ENCODE measurements at places on chromosomes 4 and X. TPM values are rescaled to one million over a fixed set of nuclear protein-coding genes. Genes with fewer than 3 reads are reported as not detected.

Gene TADA2B
- total RNA-seq: 21.3 TPM

Gene HTN3
- total RNA-seq: not detected

Gene IL13RA2
- total RNA-seq: not detected

Gene ZRSR2
- 10.6 TPM for total RNA-seq

Gene STPG2
- total RNA-seq: 0.81 TPM

Gene PAPSS1
- 28.6 TPM for total RNA-seq

Gene SYTL5
- total RNA-seq: 3.5 TPM

Gene P2RY10
- total RNA-seq: not detected

Gene GPRASP1
- total RNA-seq: 8.7 TPM

Gene MAGEA9B
- total RNA-seq: not detected

Gene ACOX3
- 26.5 TPM for total RNA-seq

Gene DDIT4L
- total RNA-seq: 4.0 TPM

Gene HSFX3
- total RNA-seq: not detected

Gene SHROOM3
- 43.4 TPM for total RNA-seq

Gene SPOCK3
- total RNA-seq: 4.6 TPM

Gene RHOXF1
- total RNA-seq: 0.42 TPM

Gene SATL1
- total RNA-seq: 0.99 TPM

Gene GAGE12H
- not detected for total RNA-seq

Gene DTHD1
- not detected for total RNA-seq

Gene MAGEB17
- total RNA-seq: 0.11 TPM

Gene COX7B
- total RNA-seq: 320 TPM

Gene TKTL2
- not detected for total RNA-seq

Gene FAM47E
- 1.6 TPM for total RNA-seq

All from cardiac muscle cell (in vitro differentiated cells and primary cell).